ENCODE measurements at places on chromosomes 2 and 18.
A peak's percentile ranks its signal among the peaks of the same experiment; 100 is the strongest.

DNA sequence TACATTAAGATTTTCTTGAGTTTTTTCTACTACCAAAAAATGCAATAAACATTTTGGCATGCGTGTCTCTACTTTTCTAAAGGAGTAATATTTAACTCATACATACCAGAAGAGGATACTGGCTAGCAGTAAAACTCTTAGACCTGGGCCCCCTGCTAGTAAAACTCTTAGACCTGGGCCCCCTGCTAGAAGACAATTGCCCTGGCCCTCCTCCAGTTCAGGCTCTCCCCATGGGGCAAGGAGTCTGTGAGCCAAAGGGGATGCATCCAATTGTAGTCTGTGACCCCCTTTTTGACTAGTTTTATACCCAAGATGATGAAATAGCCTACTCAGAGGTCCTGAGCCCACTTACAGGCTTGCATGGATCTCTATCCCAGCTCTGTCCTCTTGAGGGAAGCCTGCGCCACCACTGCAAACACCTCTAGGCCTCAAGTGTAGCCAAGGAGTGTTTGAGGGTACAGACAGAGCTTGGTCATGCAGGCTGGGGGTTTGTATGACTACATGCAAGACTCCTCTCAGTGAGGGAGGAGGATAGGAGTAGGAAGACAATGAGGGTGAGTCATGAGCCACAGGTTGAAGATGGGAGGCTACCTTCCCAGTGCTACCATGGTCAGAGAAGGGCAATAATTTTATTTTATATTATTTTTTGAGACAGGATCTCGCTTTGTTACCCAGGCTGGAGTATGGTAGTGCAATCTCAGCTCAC, 45.2 kb upstream of the PGAP1 start:
- H3K36me3 ChIP-seq = peaks cover 12% of the 10 kb centered on the region
- H3K4me1 ChIP-seq = peaks cover 24% of the 10 kb centered on the region
- H3K27ac ChIP-seq = no peak overlapping the region
- DNase-seq = no peak
- H3K27me3 ChIP-seq = no peaks in the 10 kb centered on the region
- no peak overlapping the region for H3K4me3 ChIP-seq

- H3K36me3 ChIP-seq = no peaks in the 10 kb centered on the region
- DNase-seq = no peak
- peaks cover 2% of the 10 kb centered on the region for H3K4me1 ChIP-seq
- H3K27me3 ChIP-seq = peaks cover 3% of the 10 kb centered on the region
Measured at GRCh38 chr2:20520128-20520527, 73.3 kb downstream of the RHOB start.

- no peaks in the 10 kb centered on the region for H3K27me3 ChIP-seq
- no peak for DNase-seq
- H3K4me3 ChIP-seq = no peak overlapping the region
- peaks cover 3% of the 10 kb centered on the region for H3K4me1 ChIP-seq
Measured at GRCh38 chr2:43415592-43415991, 180.2 kb downstream of the THADA start.

- H3K4me1 ChIP-seq = peaks cover 28% of the 10 kb centered on the region
- H3K4me3 ChIP-seq = peak overlapping the region; percentile 27
- peak overlapping the region; percentile 60 for H3K27ac ChIP-seq
- no peaks in the 10 kb centered on the region for H3K27me3 ChIP-seq
- no peak for DNase-seq
- H3K36me3 ChIP-seq = peaks cover 7% of the 10 kb centered on the region
Measured at GRCh38 chr2:112811841-112812306, 24.7 kb downstream of the IL1B start.

All from activated CD4-positive, alpha-beta T cell treated with anti-CD3 and anti-CD28 coated beads, Interleukin-2, amount 10 ng/mL, durations not matched to agents 24 days and 14 days (primary cell).